ENCODE measurements at places on chromosomes 4 and X.

GRCh38 chr4:169147191-169147590 is 123.6 kb downstream of the SH3RF1 start:
- peak; percentile 62 for DNase-seq

DNA sequence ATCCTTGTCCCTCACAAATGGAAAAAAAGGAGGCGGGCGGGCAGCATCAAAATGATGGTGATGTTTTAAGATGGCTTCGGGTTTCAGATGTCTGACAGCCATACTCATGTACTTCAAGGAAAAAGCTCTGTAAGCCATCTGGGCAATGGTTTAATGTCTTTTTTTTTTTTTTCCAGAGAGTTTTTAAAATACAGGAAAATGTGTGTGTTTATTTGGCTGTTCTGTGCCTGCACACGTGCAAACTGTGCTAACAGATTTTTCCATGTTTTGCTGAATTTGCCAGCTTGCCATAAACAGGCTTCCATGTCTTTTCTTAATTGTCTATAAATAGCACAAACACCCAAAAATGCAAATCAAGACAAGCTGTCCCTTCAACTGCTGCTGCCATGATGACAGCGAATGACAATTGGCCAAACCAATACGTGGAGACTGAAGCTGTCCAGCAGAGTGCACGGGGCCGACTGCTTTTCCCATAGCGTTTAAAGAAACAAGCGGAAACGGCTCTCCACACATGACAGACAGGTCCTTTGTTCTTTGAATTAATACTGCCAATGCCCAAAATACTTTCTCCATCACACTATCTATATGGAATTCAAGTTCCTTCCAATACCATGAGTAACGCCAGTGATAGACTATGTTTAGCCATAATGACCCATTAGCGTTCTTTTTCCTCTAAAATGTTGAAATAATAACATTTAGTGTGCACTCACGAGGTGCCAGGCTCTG is 35.7 kb downstream of the AFAP1 start:
- no peak for DNase-seq

- no peak for DNase-seq
These were observed 128.5 kb downstream of the PPA2 start for GRCh38 chr4:105345358-105345757.

DNA sequence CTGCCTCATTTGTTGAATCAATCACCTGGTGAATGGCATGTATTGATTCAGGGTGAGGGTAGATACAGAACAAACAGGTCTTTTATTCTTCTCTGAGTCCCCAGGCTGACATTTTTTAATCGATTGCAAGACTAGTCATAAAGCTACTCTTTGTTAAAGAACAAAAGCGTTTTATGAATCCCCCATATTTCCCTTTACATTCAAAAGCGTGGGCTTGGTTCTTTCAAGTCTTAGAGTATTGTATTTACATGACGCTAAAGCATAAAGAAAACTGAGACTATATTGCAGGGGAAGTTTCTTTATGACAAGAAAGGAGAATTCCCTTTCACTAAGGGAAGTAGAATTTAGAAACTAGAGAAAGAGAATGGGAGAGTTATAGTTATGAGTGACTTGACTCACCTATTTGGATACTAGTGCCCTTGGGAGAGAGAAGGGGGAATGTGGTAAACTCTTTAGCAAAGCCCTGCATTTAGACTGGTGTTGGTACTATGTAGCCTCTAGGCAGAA is 69.3 kb upstream of the PDE5A start:
- no peak for DNase-seq

All from foreskin keratinocyte (primary cell).